H1 (cell line): ENCODE measurements at places on chromosomes 7 and 10. TPM values are rescaled to one million over a fixed set of nuclear protein-coding genes. Genes with fewer than 3 reads are reported as not detected.

Gene RSPH10B2
- 0.35 and 0.52 TPM in 2 replicates for total RNA-seq

Gene OR2A12
- not detected in 2 replicates for total RNA-seq

Gene SFRP4
- not detected in 2 replicates for total RNA-seq

Gene POLR3A
- 35.8 and 38.6 TPM in 2 replicates for total RNA-seq

Gene OTUD1
- 6.6 and 7.1 TPM in 2 replicates for total RNA-seq

Gene RGR
- not detected in 2 replicates for total RNA-seq

Gene CLRN3
- not detected in 2 replicates for total RNA-seq

Gene PHKG1
- total RNA-seq = 0.61 TPM in 1 of 2 replicates, not detected in the other

- H3K27me3 ChIP-seq = no peaks in the 10 kb centered on the region
- no peak for DNase-seq
- H3K27ac ChIP-seq = no peak overlapping the region
- no peaks in the 10 kb centered on the region for H3K4me1 ChIP-seq
- H3K4me3 ChIP-seq = no peak overlapping the region
- H3K36me3 ChIP-seq = no peaks in the 10 kb centered on the region
Observed at GRCh38 chr7:103902917-103903316, 86.5 kb downstream of the RELN start.

- no peak overlapping the region for H3K27ac ChIP-seq
- H3K36me3 ChIP-seq = no peaks in the 10 kb centered on the region
- H3K4me3 ChIP-seq = no peak overlapping the region
- H3K27me3 ChIP-seq = no peaks in the 10 kb centered on the region
Observed at GRCh38 chr10:72132854-72133253, 44.5 kb upstream of the SPOCK2 start.

DNA sequence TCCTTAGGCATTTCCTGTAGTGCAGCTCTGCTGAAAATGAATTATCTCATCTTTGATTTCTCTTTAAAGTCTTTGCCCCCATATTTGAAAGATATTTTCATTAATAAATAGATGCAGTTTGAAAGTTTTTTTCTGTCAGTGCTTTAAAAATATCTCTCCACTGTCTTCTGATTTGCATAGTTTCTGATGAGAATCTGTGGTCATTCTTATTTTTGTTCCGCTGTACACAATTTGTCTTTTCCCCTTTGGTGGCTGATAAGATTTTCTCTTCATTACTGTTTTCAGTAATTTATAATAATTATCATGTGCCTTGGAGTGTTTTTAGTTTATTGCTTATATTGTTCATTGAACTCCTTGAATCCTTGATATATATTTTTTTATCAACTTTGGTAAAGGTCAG lies 7.0 kb upstream of the GHRHR start:
- DNase-seq = no peak
- H3K36me3 ChIP-seq = no peaks in the 10 kb centered on the region
- no peak overlapping the region for H3K4me3 ChIP-seq
- H3K4me1 ChIP-seq = no peaks in the 10 kb centered on the region
- H3K27me3 ChIP-seq = no peaks in the 10 kb centered on the region

- peaks cover 25% of the 10 kb centered on the region for H3K4me1 ChIP-seq
- no peaks in the 10 kb centered on the region for H3K27me3 ChIP-seq
- H3K27ac ChIP-seq = no peak overlapping the region
- H3K4me3 ChIP-seq = no peak overlapping the region
Observed at GRCh38 chr10:72316748-72317435, 37.8 kb downstream of the DNAJB12 start.

DNA sequence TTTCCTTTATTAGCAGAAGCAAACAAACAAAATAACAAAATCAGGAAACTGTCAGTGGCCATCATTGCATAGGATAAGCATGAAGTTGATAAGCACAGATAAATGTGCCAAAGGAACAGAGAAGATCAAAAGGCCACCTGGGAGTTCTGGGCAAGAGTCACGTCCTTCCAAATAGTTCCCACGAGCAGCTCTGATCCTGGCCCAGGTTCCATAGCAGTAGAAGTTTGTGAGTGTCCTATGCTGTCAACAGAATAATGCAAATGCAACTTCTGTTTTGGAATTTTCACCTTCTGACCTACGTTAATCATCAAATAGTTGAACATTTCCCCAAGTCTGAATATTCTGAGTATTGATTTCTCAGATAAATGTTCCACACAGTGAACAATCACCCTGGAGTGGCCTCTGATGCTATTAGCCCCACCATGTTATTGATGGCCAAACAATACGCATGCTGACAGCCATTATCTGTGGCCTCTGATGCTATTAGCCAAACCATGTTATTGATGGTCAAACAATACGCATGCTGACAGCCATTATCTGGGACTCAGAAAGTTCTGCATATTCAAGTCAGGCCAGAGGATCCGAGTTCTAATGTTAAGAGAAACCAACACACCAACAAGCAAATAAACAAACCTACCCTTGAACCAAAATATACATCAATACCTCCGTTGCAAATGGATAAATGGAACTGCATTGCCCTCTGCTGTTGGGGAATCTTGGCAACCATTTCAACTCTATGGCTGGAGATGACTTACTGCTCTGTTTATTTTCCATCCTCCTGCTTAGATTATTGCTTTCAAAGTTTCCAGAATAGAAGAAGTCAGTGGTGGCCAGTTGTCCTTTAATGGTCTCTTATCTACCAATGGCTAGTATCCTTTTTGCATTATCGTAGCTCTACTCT lies 63.3 kb downstream of the MRC1 start:
- H3K4me3 ChIP-seq = no peak overlapping the region
- no peaks in the 10 kb centered on the region for H3K27me3 ChIP-seq
- H3K36me3 ChIP-seq = no peaks in the 10 kb centered on the region
- no peak overlapping the region for H3K27ac ChIP-seq

DNA sequence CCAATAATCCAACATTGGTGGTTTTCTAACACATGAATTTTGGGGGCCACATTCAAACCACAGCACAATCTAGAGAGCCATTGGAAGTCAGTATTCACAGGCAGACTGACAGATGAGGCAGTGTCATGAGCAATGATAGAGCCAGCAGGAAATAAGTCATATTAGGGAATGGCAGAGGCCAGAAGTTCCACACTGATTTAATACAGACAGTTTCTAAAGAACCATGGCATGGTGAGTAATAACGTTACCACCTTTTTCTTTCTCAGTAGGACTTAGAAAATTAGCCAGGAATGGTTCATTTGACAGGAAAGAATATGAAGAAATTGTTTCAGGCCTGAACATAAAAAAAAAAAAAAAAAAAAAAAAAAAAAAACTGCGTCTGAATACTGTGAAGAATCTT lies 210.3 kb downstream of the GPAM start:
- no peaks in the 10 kb centered on the region for H3K36me3 ChIP-seq
- DNase-seq = no peak

DNA sequence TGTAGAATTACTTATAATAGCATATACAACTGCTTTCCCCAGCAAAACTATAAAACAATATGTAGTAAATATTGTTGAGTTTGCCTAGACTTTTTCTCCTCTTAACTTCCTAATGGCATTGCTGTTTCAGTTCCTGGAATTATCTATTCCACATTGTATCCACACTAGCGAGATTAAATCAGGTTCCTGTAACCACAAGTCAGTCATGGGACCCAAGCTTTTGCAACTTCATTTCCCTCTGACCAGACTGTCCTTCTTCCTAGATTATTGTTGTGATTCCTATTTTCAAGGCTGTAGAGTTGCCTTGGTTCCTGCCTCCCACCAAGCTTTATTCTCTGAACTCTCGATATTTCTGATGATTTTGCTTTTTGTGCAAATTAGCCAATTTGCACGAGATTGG lies 173.3 kb upstream of the ZNF804B start:
- no peak for DNase-seq
- no peak overlapping the region for H3K4me3 ChIP-seq

GRCh38 chr7:157840914-157841772 lies 504.3 kb downstream of the DNAJB6 start:
- H3K36me3 ChIP-seq = no peaks in the 10 kb centered on the region
- H3K27me3 ChIP-seq = no peaks in the 10 kb centered on the region
- no peak overlapping the region for H3K4me3 ChIP-seq
- peaks cover 11% of the 10 kb centered on the region for H3K4me1 ChIP-seq

GRCh38 chr7:107898997-107899594 lies 8.1 kb downstream of the DLD start:
- H3K4me1 ChIP-seq = no peaks in the 10 kb centered on the region
- no peak overlapping the region for H3K27ac ChIP-seq
- no peak overlapping the region for H3K4me3 ChIP-seq
- peaks cover 7% of the 10 kb centered on the region for H3K36me3 ChIP-seq
- no peaks in the 10 kb centered on the region for H3K27me3 ChIP-seq

GRCh38 chr7:134828361-134828760 lies 48.9 kb downstream of the CALD1 start:
- H3K36me3 ChIP-seq = no peaks in the 10 kb centered on the region
- no peak overlapping the region for H3K27ac ChIP-seq
- no peak for DNase-seq
- H3K4me3 ChIP-seq = no peak overlapping the region
- no peaks in the 10 kb centered on the region for H3K27me3 ChIP-seq
- no peaks in the 10 kb centered on the region for H3K4me1 ChIP-seq

GRCh38 chr10:117554241-117554814 lies 11.8 kb downstream of the EMX2 start:
- H3K36me3 ChIP-seq = no peaks in the 10 kb centered on the region
- no peak overlapping the region for H3K4me3 ChIP-seq
- H3K27me3 ChIP-seq = peaks cover 64% of the 10 kb centered on the region
- H3K4me1 ChIP-seq = no peaks in the 10 kb centered on the region
- no peak overlapping the region for H3K27ac ChIP-seq
- no peak for DNase-seq

- no peaks in the 10 kb centered on the region for H3K4me1 ChIP-seq
- no peak for DNase-seq
- peaks cover 21% of the 10 kb centered on the region for H3K36me3 ChIP-seq
- H3K27me3 ChIP-seq = no peaks in the 10 kb centered on the region
- no peak overlapping the region for H3K4me3 ChIP-seq
Observed at GRCh38 chr7:6148724-6149360, 117.7 kb downstream of the ANKRD61 start.

DNA sequence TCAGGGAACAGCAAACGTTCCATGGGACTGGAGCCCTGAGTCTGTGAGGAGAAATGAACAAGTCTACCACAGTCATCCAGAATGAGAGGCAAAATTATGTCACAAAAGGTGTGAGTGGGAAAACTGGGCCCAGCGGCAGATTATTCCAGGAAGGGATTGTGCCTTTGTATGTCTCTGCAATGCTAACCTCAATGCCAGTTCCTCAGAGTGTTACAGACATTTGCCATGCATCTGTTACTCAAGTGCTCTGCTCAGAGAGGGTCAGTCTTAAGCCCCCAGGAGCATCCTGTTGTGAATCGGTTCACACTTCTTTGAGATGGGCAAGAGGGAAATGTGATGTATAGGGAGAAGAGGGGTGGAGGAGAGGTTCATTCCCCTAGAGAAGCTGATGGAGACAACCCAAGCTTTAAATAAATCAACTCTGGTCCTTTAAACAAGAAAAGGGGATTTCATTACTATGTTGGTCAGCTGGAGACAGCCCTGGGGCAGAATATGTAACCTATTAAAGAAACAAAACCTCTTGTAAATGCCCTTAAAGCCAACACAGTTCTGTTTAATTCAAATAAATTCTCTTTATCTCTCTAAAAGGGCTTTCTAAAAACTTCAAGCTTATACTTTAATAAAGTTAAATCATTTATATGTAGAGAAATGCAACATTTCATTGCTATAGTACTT lies 85.9 kb upstream of the GRB10 start:
- H3K4me3 ChIP-seq = no peak overlapping the region
- DNase-seq = no peak
- H3K36me3 ChIP-seq = peaks cover 10% of the 10 kb centered on the region
- no peaks in the 10 kb centered on the region for H3K27me3 ChIP-seq
- no peak overlapping the region for H3K27ac ChIP-seq
- peaks cover 12% of the 10 kb centered on the region for H3K4me1 ChIP-seq

DNA sequence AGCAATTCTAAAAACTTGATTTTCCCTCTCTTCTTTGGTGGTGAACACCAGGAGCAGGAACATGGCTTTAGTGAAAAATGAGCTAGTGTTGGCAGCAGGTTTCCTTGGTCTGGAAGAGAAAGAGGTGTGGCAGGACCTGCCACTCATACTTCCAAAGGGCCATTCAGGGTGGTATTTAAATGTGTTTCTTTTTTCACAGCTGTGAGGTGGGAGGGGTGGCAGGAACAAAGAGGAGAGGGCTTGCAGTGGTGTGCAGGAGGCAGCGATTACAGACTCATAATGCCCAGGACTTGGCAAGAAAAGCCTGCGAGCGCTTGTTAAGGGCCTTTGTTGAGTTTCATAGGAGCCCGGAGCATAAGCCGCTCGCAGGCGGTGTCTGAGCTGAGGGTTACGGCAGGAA lies 36.8 kb downstream of the WIPF3 start:
- H3K36me3 ChIP-seq = no peaks in the 10 kb centered on the region
- no peaks in the 10 kb centered on the region for H3K27me3 ChIP-seq
- no peak overlapping the region for H3K4me3 ChIP-seq
- H3K4me1 ChIP-seq = peaks cover 3% of the 10 kb centered on the region

- DNase-seq = no peak
- no peaks in the 10 kb centered on the region for H3K36me3 ChIP-seq
- H3K4me3 ChIP-seq = no peak overlapping the region
- H3K27ac ChIP-seq = no peak overlapping the region
- no peaks in the 10 kb centered on the region for H3K4me1 ChIP-seq
Observed at GRCh38 chr10:104690959-104691358, 49.9 kb downstream of the SORCS3 start.

GRCh38 chr7:26360650-26361049 lies 69.0 kb downstream of the SNX10 start:
- H3K36me3 ChIP-seq = no peaks in the 10 kb centered on the region
- H3K27me3 ChIP-seq = no peaks in the 10 kb centered on the region
- no peak overlapping the region for H3K4me3 ChIP-seq
- no peak for DNase-seq
- H3K4me1 ChIP-seq = no peaks in the 10 kb centered on the region

GRCh38 chr7:136342251-136342650 lies 365.1 kb upstream of the MTPN start:
- no peaks in the 10 kb centered on the region for H3K4me1 ChIP-seq
- H3K27me3 ChIP-seq = no peaks in the 10 kb centered on the region
- no peak overlapping the region for H3K4me3 ChIP-seq
- no peak overlapping the region for H3K27ac ChIP-seq
- no peaks in the 10 kb centered on the region for H3K36me3 ChIP-seq

DNA sequence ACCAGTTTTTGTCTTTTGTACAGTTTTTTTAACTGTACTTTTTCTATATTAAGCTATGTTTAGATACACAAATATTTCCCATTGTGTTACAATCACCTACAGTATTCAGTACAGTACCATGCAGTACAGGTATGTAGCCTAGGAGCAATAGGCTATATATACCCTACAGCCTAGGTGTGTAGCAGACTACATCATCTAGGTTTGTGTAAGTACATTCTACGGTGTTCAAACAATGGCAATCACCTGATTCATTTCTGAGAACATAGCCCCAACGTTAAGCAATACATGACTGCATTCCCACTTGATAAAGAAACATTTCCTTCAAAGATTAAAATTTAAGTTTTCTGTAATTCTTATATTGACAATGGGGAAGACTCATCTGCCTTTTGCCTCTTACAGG lies 89.4 kb downstream of the TRIL start:
- no peak overlapping the region for H3K4me3 ChIP-seq
- no peak overlapping the region for H3K27ac ChIP-seq
- no peaks in the 10 kb centered on the region for H3K27me3 ChIP-seq
- no peak for DNase-seq
- no peaks in the 10 kb centered on the region for H3K4me1 ChIP-seq
- H3K36me3 ChIP-seq = no peaks in the 10 kb centered on the region

GRCh38 chr7:42900842-42901241 lies 11.0 kb downstream of the C7orf25 start:
- no peak overlapping the region for H3K27ac ChIP-seq
- no peak overlapping the region for H3K4me3 ChIP-seq
- H3K27me3 ChIP-seq = no peaks in the 10 kb centered on the region
- no peaks in the 10 kb centered on the region for H3K36me3 ChIP-seq
